ENCODE measurements at places on chromosomes 2 and 18.

DNA sequence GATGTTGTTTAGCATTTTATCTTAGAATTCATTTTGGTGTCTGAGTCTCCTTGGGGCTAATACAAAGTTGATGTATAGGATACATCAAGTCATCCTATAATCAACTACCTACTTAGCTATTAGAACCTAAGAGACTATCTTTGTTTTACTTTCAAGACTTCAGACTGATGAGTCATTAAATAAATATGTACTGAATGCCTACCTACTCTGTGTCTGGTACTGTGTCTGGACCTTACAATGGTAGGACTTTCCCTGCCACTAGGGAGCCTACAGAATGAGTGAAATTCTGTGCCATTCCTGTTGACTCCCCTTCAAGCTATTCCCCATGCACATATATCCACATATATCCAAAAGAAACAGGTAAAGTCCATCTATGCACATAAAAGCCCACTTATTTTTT, 114.5 kb downstream of the ERBB4 start:
- no peak for DNase-seq

- no peak for DNase-seq
Observed at GRCh38 chr2:141508086-141508752, 622.6 kb downstream of the LRP1B start.

GRCh38 chr18:677145-677544, 19.7 kb downstream of the TYMS start:
- DNase-seq = no peak

- no peak for DNase-seq
Observed at GRCh38 chr2:104321796-104322349, 532.0 kb upstream of the POU3F3 start.

GRCh38 chr2:178844269-178844668, 37.0 kb upstream of the TTN start:
- no peak for DNase-seq

DNA sequence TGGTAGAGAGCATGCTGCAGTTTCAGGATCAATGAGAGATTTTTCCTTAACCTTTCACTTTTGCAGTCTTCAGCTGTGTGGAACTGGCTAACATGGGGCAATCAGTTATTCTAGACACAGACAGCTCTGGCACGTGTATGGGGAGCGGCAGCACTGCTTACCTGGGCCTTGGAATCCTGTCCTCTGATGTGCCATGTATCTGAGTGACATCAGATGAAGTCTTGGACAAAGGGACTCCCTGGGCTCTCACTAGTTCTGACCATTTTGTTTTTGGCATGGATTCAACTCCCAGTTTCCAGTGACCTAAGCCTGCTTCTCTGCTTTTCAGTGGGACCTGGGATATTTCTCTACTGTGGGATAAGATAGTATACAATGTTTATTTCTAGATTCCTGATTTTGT, 54.3 kb downstream of the RNF144A start:
- DNase-seq = no peak

GRCh38 chr2:239312741-239313667, 87.8 kb downstream of the HDAC4 start:
- no peak for DNase-seq

GRCh38 chr2:72603481-72603880, 222.4 kb downstream of the EXOC6B start:
- DNase-seq = no peak

GRCh38 chr2:9657731-9658130, 26.9 kb upstream of the YWHAQ start:
- DNase-seq = no peak

DNA sequence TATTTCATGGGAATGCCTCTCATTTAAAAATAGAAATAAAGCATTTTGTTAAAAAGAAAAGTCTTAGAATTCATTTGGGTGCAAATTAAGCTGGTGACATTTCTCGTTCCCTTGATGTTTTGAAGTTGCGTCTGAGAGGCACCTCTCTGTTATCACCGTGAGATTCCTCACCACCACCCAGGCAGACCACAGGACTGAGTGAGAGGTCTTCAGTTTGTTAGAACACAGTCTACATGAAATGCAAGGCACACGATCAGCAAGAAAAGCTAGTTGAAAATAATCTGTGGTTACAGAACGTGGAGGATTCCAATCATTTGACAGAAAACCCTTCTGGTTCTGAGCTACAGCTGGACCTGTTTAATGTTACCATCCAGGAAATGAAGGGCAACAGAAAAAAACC, 116.0 kb downstream of the UXS1 start:
- DNase-seq = no peak

- no peak for DNase-seq
Observed at GRCh38 chr2:202510911-202511310, 123.9 kb upstream of the FAM117B start.

DNA sequence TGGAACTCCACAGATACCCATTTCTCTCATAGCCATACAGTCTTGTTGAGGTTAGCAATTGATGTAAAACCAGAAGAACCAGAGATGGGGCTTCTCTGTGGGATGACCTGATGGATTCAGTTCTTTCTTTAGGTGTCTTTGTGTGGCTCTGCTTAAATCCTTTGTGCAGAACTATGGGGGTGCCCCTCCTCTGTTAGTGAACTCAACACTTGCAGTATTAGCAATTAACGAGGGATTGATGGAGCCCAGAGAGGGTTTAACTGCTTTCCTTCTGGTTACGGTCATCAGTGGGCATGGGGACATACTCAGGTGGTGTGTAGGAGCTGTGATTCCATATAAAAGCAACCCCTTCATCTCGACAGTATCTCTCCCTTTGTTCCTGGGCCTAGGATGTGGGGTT, 406.8 kb upstream of the FAM98A start:
- DNase-seq = no peak

- DNase-seq = no peak
Observed at GRCh38 chr2:10787176-10787968, 25.2 kb downstream of the PDIA6 start.

GRCh38 chr2:126669772-126670171, 13.8 kb downstream of the GYPC start:
- DNase-seq = no peak

- DNase-seq = no peak
Observed at GRCh38 chr18:22223254-22223964, 54.0 kb downstream of the GATA6 start.

GRCh38 chr2:234672498-234673150, 175.7 kb upstream of the ARL4C start:
- DNase-seq = no peak

DNA sequence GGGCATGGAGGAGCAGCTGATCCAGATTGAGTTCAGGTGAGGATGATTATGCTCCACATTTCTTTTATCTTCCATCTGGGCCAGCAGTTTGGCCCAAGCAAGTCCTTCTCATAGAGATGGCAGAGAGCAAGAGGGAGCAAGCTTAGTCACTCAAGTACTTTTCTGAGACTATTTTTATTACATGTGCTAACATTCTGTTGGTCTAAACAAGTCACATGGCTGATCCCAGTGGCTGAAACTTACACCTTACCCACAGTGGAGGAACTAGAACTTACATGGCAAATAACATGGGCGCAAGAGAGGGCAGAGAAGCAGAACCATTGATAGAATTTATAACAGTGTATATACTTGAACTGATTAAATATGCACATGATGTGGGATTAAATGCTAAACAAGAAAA, 105.7 kb downstream of the KYNU start:
- no peak for DNase-seq

DNA sequence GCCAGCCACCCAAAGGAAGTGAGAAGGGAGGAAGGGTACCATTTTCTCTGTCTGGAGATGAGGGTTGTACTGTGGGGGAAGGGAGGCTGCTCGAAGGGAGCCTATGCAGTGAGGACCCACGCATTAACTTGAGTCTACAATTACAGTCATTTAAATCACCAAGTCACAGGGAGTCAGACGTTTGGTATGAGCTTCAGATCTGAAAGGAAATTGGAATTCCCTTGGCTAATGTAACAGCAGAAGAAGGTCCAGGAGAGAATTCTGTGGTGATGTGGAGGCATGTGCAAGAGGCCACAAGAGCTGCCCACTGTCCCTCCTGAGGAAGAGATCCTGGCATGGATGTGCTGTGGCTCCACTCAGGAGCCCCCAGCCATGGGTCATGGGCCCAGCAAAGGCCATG, 22.5 kb downstream of the DAPL1 start:
- DNase-seq = no peak

DNA sequence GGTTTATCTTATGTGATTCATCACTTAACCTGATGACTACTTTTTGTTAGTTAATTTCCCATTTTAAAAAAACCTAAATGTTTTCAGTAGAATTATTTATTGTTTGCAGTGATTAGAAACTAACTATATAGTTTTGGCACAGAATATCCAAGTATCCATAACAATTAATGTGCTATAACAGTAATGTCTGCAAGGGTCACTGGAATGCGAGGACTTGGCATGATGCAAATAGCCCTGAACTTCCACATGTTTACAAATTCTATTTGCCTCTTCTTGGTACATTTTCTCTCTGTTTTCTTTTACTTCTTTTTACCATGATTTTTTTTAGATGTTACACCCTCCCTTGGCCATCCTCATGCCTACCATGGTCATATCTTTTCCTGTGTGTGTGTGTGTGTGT, 49.3 kb upstream of the GALNT3 start:
- DNase-seq = no peak

- DNase-seq = no peak
Observed at GRCh38 chr2:169107645-169108044, 38.3 kb downstream of the DHRS9 start.

GRCh38 chr18:23169673-23170044, 34.4 kb downstream of the CABLES1 start:
- DNase-seq = no peak

DNA sequence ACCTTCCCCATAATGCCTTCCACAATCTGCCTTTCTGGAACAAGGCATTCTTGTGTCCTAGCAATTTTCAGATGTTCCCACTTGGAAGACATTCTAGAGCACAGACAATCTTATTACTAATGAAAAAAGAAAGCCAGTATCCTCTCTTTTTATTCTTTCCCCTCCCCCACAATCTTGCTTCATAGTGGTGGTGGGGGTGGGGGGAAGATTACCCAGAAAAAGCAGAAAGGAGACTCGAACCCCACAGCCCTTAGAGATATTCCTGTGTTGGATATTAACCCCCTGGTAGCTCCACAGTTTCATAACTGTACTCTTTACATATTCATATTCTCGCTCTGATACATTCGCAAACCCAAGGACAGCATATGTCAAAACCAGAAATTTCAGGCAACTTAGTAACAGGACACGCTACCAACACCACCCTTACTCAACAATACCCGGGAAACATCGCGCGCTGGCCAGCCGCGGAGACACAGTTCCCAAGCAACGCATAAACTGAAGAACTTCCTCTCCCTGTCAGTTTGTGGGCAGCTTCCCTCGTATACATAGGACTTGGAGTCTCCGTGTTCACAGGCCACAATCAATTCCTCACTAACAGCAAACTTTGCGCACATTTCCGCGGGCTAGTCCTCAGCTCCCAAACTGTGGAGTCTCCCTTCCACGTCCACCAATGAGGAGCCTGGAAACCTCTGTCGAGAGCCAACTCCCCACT, 793 bp downstream of the NR4A2 start:
- no peak for DNase-seq

DNA sequence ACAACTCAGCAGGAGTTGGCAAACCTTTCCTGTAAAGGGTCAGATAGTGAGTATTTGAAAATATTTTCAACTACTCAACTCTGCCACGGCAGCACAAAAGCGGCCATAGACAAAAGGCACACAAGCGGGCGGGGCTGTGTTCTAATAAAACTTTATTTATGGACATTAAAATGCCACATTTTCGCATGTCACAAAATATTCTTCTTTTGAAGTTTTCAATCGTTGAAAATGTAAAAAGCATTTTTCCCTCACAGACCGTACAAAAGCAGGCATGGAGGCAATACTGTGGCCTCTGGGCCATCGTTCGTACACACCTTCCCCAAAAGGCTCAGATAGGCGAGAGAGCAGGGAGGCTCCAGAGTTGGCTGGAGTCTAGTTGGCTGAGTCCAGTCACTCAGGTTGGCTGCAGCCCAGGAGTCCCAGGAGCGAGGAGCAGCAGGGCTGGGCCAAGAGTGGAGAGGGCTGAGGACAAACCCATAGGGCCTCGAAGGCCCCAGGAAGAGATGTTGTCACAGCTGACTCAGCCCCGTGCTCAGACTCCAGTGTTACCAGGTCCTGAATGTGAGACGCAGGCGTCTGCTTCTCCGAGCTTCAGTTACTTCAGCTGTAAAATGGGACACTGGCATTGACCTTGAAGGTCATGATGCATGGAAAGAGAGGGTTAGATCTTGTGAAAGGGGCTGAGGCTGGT, 42.5 kb downstream of the SDC1 start:
- no peak for DNase-seq

GRCh38 chr18:44539926-44540325, 140.8 kb upstream of the SETBP1 start:
- DNase-seq = no peak

DNA sequence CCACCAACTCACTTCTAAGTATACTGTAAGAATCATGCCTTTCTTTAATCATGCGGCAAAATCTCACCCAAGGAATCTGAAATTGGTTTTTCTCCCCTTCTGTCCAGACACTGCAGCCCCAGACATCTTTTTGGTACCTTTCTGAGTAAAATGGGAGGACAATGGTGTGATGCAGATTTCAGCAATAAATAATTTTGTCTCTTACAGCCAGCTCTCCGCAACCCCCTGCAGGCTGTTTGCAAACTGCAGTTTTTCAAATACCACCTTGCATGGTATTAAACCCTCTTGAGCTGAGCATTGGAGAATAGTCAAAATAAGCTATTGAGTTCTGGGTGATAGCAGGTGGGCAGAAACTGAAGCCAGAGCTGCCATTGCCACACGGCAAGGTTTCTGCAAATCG, 32.2 kb downstream of the GPR39 start:
- no peak for DNase-seq

DNA sequence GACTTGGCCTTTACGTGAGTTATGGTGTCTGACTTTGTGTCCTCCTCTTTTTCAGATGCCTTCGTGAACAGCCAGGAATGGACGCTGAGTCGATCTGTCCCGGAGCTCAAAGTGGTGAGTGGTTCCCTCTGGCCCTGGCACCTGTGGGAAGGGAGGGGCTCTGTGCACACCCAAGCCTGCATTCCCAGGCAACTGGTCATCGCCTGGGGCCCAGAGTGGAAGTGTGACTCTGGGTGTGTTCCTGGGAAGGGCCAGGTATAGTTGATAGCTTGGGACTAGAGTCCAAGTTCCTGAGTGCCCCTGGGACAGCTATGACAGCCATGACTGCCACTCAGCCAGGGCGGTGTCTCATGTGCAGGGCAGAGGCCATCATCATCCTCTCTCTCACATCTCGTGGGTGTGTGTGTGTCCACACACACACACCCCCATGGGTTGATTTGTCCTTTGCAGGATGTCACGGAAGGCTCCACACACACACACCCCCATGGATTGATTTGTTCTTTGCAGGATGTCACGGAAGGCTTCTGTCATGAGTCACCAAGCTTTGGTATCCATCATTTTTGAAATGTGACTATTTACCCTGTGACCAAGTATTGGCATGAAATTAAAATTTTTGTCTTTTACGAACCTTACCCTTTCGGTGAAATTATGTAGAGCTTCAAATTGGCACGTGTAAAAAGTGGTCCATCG, 215.4 kb downstream of the AGAP1 start:
- DNase-seq = no peak

Measured in NCI-H1417 treated with DMSO at 0.1 percent for 48 hours (cell line).